Mesendoderm (in vitro differentiated cells): ENCODE measurements at places on chromosomes 4 and X.

DNA sequence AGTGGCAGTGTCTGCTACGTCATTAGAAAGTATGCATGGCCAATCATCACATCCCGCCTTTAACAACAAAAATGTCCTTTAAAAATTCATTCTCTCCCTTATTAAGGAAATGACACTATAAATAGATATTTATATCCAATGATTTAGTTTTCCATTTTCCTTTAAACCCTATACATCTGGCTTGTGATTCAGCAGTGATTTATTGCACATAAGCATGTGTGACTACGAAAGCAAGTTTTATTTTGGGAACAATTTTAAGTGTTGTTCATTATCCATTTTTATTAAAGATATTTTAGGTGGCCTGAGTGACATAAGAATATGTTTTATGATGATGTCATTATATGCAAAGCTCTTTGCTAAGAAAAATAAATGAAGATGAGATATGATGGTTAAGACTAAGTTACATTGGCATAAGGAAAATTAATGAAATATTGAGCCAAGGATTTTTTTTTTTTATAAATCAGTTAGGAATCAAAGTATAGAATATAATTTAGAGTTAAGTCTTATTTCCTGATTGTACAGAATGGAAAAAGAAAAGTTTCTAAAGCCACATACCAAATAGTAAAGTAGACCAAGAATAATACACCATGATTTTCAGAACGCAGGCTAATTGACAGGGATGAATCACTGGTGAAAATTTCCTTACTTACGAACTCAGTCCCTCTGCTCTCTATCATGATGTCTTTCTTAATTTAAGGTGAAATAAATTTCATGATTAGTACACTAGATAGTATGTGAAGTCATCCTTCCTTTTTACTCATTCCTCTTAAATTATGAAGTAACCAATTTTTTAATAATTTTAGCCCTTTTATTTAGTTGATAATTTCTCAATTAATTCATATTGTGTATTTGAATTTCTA, 822.4 kb downstream of the FAT4 start:
- no peak for DNase-seq

- DNase-seq = peak; percentile 91
Measured at GRCh38 chr4:25865586-25865985, 2.8 kb upstream of the SEL1L3 start.

DNA sequence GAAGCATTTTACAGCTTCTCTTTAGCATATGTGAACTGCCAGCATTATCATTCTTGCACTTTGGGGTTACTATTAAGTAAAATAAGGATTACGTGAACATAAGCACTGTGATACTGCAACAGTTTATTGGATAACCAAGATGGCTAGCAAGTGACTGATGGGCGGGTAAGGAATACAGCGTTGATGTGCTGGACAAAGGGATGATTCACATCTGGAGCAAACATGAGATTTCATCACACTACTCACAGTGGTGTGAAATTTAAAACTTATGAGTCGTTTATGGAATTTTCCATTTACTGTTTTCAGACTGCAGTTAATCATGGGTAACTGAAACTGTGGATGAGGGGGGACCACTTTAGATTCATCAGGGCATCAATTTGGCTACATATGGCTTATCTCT, 16.0 kb downstream of the NBDY start:
- no peak for DNase-seq

- DNase-seq = no peak
Measured at GRCh38 chrX:31715675-31716074, 643.8 kb upstream of the FTHL17 start.

DNA sequence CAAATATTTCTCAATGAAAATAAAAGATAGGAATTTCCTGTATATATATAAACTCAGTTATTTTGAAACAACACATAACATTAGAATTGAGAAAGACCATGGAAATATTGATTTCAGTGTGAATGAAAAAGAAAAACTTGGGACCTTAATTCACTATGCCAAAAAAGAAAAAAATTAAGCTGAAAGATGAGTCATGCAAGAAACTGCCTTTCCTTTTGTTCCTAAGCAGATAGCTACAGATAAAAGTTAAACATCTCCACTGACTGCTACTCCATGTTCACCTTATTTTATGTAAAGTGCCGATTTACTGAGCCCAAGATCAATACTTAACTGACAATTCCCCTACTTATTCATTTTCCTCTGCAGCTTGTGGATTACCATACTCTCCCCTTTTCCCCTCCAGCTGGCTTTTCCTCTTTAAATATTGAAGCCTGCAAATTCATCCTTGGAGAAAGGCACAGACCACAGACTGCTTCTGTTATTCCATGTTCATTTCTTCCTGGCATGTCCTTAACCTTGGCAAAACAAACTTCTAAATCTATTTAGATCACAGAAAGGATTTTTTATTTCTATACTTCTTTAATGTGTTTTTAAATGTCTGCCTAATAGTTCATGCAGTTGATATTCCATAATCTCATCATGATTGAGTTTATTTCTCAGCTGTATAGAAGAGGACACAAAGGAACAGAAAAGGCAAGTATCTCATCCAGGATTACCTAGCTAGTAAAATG, 40.5 kb upstream of the YTHDC1 start:
- no peak for DNase-seq

GRCh38 chr4:129098531-129099001, 2.6 kb downstream of the C4orf33 start:
- no peak for DNase-seq

DNA sequence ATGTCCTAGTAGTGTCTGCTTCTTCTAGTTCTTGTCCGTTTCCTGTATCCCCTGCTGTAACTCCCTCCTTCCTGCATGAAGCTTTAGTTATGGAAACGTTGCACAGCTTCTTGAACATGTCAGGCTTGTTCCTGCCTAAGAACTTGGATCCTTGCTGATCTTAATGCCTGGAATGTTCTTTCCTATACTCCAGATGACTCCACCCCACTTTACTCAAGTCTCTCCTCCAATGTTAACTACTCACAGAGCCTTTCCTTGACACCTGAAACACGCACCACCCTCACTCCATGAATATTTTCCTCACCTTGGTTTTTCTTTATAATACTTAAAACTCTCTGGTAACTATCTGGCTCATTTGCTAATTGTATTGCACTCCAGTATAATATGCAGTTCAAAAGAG, 19.4 kb downstream of the MAGEC3 start:
- no peak for DNase-seq

- no peak for DNase-seq
Measured at GRCh38 chr4:128550060-128550459, 259.4 kb upstream of the JADE1 start.

DNA sequence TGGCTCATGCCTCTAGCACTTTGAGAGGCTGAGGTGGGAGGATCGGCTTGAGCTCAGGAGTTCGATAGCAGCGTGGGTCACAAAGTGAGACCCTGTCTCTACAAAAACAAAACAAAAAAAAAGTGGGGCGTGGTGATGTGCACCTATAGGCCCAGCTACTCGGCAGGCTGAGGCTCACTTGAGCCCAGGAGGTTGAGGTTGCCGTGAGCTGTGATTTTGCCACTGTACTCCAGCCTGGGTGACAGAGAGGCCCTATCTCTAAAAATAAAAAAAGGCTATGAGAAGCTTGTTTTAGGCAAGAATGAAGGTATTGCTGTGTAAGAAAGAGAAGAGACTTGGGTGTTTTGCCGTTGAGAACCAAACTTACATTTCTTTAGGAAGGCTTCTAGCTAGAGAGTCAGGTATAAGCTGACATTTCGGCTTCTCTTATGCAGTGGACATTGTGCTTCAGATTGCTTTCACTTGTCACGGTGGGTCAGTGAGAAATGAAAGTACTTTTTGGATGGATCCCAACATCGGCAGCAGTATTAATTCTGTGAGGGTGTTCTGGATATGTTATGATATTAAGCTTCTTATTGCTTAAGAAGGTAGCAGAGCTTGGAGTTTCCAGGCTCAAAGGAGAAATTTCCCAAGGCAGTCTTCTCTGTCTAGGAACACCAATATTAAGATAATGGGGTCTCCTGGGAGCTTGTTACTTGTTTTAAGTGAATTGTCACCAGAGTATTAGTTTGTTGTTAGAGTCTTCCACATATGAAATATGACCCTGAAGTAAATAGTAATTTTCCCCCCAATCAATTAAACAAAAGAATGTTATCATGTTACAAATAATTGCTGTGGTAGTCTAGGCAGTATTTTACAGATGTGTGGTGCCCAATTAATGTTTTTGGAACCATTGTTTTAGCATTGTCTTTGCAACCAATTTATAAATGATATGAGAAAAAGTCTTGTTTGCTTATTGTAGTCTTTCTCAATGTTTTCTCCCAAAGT, 17.6 kb downstream of the TMEM131L start:
- no peak for DNase-seq

DNA sequence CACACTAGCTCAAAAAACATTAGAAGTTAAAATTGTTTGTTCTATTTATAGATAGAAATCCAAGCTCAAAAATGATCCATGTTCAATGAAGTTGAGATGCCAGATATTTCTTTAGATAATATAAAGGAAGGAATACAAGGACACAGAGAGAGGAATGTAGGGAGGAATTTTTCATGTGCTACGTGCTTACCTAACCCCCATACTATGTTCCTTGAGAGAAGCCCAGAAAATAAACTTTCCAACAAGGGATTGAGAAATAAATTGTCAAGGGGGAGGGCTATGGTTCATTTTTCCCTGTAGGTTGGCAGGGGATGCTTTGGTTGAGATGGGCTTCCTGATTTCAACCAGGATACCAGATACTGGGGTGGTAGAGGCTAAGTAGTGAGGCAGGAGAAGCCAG, 15.6 kb upstream of the ADH5 start:
- DNase-seq = peak; percentile 10

DNA sequence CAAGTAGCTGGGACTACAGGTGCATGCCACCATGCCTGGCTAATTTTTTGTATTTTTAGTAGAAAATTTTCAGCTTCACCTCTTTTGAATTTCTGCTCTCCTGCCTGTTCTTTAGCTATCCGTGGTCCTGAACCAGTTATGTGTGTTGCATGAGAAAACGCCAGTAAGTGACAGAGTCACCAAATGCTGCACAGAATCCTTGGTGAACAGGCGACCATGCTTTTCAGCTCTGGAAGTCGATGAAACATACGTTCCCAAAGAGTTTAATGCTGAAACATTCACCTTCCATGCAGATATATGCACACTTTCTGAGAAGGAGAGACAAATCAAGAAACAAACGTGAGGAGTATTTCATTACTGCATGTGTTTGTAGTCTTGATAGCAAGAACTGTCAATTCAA, 13.9 kb downstream of the ALB start:
- DNase-seq = peak; percentile 36

- DNase-seq = peak; percentile 23
Measured at GRCh38 chrX:134570899-134571298, 87.4 kb downstream of the PLAC1 start.
